ENCODE measurements at places on chromosomes 7 and 10.

DNA sequence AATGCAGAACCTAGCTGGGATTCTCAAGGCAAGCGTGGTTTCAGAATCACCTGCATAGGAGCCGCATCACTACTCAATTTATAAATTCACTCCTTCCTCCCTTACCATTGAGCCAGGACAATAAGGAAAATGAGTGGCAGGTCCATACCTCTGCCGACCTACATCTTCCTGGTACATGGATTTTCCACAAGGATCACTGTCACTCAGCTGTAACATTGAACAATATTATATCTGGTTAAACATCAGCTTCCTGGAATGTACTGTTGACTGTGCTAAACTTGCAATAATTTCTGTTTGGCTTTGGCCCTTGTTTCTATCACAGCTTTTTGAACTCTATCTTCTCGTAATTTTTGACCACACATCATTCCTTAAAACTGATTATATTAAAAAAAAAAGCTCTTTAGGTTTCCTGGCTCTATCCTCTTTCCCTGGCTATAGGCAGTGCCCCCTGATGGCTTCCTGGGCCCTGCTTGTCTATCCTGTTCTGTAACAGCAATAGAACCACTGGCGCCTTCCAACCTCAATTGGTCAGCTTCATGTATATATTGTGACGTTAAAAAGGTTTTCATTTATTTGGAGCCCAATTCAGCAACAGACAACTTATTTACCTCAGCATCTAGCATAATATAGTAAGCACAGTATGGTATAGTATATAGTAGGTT is 59.2 kb downstream of the RNLS start:
- no peak for DNase-seq

DNA sequence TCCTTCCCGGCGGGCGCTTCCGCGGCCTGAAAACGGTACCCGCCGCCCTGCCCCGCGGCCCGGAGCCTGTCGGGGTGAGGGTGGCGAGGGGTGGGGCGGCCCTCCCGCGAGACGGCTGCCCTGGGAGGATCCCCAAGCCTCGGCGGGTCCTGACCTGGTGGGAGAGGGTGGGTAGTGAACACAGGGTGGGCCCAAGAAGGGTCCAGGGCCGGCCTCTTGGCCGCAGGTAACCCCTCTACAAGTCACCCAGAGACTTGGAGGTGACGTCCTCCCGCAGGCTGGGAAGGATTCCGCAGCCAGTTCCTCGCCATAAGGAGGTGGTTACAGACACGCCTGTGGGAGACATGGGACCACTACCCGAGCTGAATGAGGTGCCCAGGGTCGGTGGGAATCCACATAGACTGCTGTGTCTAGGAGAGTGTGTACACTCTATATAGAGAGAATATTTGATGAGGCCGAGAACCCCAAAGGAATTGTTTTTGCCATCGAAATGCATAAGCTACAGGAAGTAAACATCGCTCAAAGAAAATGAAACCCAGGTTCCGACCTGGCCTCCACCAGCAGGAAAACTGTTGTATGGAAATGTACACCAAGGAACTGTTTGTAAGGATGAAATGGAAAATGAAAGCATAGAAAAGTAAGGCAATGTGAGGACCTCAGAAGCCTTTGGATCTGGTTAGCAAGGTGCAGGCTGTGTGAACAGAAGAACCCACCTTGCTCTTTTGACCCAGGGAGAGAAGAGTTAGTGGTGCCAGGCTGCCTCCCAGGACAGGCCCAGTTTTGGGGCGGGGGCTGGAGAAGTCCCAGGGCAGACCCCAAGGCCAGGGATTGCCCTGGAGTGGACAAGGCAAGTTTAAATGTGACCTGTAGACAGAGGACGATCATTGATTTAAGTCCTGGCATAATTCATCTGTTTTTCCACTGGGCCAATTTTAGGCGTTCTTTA is 659 bp downstream of the OPTN start:
- peak; percentile 42 for DNase-seq

DNA sequence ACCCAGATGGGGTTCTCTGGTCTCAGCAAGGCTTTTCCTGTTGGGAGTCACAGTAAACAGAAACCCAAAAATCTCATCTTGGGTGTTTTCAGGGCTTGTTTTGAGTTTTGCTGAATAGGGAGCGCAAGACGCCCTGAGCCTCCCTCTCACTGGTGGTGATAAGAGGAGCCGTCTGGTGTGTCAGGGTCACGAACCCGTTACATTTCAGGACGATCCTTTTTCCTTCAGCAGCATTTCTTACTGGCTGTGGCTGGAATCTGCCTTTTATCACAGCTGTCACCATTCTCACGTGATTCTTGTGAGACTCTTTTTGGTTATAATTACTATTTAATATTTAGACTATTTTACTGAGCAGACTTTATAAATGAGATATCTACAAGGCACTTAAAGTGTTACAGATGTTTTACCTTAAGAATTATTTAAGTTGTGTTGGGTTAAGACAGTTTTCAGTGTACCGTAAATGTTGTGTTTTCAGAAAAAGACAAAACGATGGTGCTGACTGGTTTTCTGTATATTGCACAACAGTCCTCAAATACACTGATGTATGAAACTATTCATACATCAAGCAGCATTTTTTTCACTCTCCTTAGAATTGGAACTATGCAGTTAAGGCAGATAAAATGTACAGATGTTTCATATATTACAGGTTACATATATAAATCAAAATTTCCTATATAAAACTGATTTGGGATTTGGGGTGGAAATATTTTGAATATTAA is 2.2 kb upstream of the GET4 start:
- DNase-seq: no peak

DNA sequence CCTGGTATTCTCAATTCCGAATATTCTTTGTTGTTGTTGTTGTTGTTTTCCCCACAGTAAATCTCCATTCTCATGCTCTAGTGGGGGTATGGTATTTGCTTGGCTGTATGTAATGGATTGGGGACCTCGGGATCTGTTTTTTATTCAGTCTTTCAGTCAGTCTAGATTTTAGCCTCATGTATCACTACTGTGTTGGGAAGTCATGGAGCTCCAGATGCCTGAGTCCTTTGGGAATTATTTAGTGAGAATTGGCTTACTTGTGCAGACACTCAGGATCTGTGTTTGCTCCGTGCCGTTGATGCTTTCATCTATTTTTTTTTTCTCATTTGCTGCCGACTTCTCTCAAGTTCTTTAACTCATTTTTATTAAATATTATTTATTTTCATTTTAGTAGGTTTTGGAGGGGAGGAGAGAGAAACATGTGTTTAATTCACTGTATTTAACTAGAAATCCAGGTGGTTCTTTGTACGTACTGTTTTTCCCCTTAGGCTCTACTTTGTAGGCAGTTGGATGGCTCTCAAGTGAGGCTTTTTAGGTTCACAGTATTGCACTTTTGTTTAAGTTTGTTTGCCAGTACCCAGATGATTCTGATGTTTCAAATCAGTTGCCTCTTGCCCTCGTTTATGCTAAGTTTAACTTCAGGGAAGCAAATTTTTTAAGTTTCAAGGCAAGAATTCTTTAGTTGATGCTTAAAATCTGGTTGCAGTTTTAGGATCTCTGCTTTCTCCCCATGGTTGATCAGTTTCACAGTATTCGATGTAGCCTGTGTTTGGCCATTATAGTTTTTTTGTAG is 36.9 kb downstream of the ZNRF2 start:
- peak; percentile 11 for DNase-seq

- DNase-seq: no peak
Observed at GRCh38 chr10:110215286-110216170, 8.1 kb downstream of the MXI1 start.

Data from fibroblast of lung (primary cell).